ENCODE measurements at places on chromosomes 1 and 21.

GRCh38 chr1:240888039-240888786, 276.3 kb upstream of the GREM2 start:
- DNase-seq, result peak; percentile 86

- DNase-seq, result peak; percentile 35
These were observed 102.8 kb downstream of the CLIC6 start for GRCh38 chr21:34771512-34772028.

DNA sequence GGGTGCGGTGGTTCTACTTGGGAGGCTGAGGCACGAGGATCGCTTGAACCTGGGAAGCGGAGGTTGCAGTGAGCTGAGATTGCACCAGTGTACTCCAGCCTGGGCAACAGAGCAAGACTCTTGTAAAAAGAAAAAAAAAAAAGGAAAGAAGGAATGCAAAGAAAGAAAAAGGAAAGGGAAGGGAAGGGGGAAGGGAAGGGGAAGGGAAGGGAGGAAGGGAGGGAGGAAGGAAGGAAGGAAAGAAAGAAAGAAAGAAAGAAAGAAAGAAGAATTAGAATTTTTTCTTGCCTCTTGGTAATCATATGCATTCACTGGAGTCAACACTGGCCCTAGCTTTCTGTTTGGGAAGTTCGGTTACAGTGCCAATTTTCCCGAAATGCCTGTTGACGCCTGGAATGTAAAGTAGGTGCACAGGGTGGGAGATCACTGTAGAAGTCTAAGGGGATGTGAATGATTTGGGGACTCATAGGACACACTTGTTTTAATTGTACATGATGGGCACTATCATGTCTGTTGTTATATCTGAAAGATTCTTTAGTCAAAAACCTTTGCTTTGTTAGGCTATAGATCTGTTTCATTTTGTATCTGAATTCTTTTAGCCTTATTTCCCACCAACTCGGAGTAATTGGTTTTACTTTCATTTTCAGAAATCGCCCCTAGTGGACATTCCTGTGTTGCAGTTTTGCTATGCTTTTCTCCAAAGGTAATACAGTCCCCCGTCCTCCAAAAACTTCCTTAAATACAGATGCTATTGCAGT, 59.8 kb upstream of the MORC3 start:
- DNase-seq, result peak; percentile 57

GRCh38 chr1:67647036-67647798, 37.8 kb upstream of the GADD45A start:
- peak; percentile 46 for DNase-seq

All from HT-29 (cell line).